CD4-positive, alpha-beta T cell treated with Interleukin-4 for 4 hours (primary cell): ENCODE measurements at places on chromosomes 6 and 20.
A peak's percentile ranks its signal among the peaks of the same experiment; 100 is the strongest.

GRCh38 chr6:144725736-144726522, 440.8 kb downstream of the UTRN start:
- no peak for DNase-seq

GRCh38 chr20:59044796-59045195, 2.2 kb upstream of the PRELID3B start:
- no peak for DNase-seq

DNA sequence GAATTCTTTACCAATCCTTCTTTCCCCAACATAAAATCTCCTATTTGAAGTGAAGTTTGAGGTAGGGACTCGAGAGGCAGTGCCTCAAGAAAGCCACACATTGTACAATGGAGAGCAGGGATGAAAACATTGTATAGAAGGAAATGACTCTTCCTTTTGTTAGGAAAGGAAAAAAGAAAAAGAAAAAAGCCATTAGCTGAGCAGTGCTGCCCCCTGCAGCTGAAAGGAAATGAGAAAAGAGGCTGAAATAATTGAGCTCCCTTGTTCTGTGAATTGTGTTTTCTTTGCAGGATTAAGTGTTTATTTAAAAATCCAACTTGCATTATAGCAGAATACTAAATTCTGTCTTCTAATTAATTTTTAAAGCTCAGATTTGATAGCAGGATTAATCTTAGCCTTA, 162.9 kb upstream of the SASH1 start:
- no peak for DNase-seq

DNA sequence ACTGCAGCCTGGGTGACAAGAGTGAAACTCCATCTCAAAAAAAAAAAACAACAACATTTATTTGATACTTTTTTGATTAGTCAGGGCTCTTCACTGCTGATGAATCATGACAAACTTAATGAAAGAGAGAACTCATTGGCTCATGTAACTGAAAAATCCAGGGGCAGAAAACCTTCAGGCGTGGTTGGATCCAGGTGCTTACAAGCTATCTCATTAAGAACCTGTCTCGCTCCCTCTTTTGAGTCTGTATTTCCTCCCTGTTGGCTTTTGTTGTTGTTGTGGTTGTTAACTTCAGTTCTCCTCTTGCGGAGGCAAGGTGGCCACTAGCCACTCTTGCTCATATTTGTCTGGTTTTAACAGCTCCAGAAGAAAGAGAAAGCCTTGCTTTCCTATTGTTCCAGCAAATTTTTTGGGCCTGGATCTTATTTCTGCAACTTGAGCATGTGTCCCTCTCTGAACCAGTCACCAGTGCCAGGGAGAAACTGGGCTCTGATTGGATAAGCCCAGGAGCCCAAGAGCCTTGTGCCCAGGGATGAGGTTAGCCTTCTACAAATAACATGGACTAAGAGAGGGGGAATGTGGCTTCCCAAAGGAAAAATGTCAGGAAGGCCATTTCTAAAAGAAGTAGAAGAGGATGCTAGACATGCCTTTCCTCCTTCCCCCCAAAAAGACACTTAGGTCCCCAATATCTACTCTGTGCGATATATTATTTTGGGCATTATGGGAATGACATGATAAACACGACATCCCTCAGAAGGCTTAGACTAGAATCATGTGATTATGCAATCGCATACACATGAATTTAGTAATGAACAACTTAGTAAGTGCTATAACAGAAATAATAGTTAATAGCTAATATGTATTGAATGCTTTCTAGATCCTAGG, 64.5 kb downstream of the PHACTR2 start:
- no peak for DNase-seq

GRCh38 chr6:16759181-16759645, 2.0 kb downstream of the ATXN1 start:
- DNase-seq: no peak

GRCh38 chr20:22861231-22861980, 173.7 kb upstream of the SSTR4 start:
- no peak for DNase-seq

- DNase-seq: no peak
Observed at GRCh38 chr6:127824061-127824460, 76.8 kb downstream of the THEMIS start.

DNA sequence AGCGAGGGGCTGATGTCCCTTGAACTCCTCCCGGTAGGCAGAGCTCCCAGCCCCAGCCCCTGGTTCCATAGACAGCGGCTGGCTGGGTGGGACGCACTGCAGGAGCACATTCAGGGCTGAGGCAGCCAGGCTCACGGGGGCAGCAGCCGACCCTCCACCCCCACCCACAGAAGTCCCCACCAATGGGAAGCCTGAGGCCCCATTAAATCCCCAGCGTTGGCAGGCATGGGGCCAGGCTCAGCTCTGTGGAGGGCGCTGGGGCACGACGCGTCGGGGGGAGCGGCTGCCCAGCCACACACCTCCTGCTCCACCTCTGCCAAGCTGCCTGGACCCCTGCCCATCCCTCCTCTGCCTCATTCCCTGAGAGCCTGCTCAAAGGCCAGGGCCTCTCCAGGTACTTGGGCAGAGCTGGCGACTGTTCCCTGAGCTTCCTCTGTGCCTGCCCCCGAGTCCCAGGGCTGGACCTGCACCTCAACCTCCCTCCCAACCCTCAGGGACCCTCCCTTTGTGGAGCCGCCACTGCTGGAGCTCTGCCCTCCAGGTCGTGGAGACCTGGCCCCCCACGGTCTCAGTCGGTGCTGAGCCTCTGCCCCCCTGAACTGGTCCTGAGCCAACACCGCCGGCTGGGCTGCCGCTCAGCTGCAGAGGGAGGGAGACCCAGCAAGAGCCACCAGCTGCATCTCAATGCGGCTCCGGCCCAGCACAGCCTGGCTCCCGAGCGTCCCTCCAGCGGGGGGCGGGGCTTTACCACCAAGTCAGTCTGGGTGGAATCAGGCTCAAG, 9.1 kb downstream of the CHRNA4 start:
- no peak for DNase-seq

DNA sequence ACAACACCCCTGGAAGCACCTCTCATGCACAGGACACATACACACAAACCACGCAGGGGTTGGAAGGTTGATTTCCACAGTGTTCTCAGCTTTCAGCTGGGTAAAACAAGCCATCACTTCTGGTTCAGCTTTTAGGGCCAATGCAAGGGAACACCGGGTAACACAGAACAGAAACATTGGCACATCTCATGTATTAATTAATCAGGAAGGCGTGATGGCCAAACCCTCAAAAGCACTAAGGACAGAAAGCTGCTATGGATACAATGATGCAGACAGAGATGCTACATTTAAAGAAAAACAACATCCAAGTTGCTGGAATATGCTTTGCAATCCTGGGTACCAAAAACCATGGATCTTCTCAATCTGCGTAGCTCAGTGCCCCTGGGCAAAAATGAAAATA, 104.3 kb upstream of the BEND6 start:
- DNase-seq: no peak

DNA sequence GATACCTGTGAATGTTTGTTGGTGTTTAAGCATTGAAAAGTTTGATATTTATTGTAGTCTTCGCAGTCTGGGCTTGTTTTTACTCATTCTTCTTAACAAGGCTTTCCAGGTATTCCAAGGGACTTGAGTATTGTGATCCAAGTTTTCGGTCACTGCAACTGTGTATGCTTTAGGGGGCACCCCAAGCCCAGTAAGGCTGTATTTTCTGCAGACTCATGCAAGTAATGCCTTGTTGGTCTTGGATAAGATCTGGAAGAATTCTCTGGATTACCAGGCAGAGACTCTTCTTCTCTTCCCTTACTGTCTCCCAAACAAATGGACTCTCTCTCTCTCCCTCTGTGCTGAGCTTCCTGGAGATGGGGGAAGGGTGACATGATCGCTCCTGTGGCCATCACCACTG, 82.1 kb downstream of the RFPL4B start:
- no peak for DNase-seq

DNA sequence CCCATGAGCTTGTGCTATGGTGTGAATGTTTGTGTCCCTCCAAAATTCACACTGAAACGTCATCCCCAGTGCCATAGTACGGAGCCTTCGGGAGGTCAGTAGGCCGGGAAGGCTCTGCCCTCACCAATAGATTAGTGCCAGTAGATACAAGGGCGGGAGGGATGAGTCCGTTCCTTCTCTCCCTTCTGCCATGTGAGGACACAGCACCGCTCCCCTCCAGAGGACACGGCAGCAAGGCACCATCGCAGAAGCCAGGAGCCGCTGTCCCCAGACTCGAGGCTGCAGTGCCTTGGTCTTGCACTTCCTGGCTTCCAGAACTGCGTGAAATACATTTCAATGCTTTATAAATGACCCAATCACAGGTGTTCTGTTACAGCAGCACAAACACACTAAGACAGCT, 39.2 kb upstream of the BHLHE23 start:
- no peak for DNase-seq

DNA sequence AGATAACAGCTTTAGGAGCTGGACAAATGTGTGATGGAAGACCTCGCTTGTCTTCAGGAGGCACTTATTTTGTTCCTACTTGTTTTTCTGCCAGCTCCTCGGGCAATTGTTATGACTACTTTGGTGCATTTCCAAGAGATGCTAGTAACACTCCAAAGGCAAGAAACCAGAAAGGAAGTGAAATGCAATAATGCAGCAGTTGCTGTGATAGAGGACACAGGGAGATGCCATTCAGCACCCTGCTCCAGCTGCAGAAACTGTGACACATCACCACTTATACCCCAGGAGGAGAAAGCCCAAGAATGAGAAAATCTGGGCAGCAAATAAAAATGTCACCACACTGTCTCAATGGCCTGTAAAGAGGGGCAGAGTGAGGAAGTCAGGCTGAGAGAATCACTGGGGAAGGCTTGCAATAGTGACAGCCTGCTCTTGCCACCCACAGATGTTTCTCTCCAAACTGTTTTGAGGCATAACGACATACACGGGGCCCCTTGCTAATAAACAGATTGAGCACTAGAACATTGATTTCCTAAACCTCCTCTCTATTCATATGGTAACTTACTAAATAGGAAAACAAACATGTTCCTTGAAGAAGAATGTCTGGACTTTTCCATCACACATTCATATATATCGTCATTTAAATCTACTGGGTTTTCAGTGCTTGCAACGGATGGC, 231.0 kb upstream of the PRND start:
- DNase-seq: no peak

DNA sequence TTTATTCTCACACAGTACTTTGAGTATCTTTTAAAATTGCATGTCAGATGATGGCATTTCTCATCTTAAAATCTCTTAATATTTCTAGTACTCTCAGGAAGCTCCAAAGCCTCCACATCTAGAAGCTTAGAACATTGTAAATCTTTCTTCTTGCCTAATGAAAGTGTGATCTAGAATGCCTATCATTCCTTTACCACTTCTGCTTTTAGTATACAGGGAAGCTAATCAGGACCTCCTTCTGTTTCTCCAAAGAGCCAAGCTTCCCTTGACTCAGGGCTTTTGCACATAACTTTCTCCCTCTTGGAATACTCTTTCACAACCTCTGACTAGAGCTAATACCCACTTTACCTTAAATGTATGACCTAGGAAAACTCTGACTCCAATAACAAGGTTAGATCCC, 7.5 kb upstream of the ELOVL4 start:
- DNase-seq: no peak

- DNase-seq: peak; percentile 45
Observed at GRCh38 chr20:56392881-56393482, 537 bp downstream of the CSTF1 start.

- DNase-seq: peak; percentile 70
Observed at GRCh38 chr6:26064619-26065257, 22.5 kb upstream of the HFE start.

- DNase-seq: no peak
Observed at GRCh38 chr6:21091411-21091810, 502.1 kb upstream of the SOX4 start.

DNA sequence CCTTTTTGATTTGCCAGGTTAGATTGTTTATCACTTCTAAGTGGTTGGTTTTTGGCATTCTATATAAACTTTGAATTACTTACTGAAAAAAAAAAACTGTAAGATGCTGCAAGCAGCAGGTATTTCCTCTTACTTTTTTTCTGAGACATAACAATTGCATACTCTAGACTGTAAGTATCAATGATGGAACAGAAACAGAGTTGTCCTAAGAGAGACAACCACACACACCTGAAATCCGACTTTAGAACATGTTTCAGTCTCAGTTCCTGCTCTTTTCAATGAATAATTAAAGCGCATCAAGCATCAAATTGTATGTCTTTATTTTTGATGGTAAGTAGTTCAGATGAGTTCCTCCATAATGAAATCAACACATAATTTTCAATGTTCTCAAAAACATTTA, 105.3 kb upstream of the KHDRBS2 start:
- DNase-seq: no peak

- no peak for DNase-seq
Observed at GRCh38 chr20:12825226-12825595, 183.6 kb upstream of the SPTLC3 start.

DNA sequence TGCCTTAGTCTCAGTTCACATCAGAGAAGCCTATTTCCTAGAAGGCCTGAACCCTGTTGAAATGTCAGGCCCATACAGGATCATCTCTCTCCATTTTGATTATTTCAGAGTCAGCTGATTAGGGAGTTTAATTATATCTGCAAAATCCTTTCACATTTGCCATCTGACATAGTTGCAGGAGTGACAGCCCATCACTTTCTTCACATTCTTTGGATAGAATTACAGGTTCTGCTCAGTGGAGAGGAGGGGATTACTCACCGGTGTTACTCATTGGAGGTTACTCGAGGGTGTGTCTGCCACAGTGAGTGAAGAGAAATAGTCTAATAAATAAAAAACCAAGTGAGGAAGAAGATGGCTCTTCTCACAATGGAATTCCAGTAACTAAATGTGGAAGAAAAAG, 216.8 kb downstream of the TMEM242 start:
- peak; percentile 3 for DNase-seq

- DNase-seq: no peak
Observed at GRCh38 chr6:105618247-105618646, 215.4 kb upstream of the PREP start.

DNA sequence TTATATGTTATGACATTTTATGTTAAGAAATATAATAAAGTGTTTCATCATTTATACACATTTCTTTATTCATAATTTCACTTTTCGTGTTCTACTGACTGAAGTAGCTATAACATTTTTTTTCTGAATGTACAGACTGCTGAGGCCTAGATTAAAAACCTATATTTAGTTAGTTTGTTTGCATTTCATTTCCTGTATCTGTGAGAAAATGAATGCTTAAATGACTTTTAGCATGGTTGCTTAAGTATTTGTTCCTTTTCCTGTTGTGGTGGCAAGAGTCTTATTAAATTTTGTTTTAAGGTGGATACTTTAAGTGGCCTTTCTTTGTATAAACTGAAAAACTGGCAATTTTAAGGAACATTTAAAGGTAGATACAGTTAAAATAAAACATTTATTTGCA, 779.7 kb upstream of the MAN1A1 start:
- no peak for DNase-seq

GRCh38 chr6:35089216-35089934, 51.8 kb downstream of the TCP11 start:
- DNase-seq: no peak
